Activated CD8-positive, alpha-beta memory T cell treated with anti-CD3 and anti-CD28 coated beads, Interleukin-2, amount 10 ng/mL, durations not matched to agents 7 days and 5 days (primary cell): ENCODE measurements at places on chromosomes 5 and 9. TPM values are rescaled to one million over a fixed set of nuclear protein-coding genes. Genes with fewer than 3 reads are reported as not detected.

DNA sequence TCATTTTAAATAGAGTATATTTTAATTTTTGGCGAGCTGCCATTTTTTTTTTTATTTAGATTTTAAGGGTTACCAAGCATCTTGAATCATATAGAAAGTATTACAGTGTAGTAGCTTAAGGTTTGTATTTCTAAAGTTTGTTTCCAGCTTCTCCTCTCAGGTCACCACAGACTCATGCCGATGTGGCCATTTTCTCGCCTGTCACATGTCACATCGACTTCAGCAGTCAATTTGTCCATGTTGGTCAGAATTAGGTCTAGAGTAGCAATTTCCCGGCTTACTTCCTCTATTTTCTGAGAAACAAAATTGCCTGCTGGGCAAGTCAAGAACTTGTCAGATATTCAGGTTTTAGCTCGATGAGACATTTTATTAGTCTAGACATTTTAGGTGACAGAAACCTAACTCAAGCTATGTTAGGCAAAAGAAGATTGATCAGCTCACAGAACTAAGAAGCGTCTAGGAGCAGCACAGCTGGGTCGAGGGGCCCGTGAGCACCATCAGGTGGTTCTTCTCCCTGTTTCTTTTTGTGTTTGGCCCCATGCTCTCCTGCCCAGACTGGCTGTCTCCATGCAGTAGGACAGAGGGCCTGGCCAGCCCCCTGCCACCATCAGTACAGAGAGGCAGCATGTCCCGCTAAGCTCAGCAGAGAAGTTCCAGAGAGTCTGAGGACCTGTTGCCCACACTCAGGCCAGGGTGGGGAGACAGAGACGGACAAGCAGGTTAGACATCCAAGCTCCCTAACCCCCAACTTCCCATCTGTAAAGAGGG is 48.4 kb upstream of the AFAP1L1 start:
- H3K4me3 ChIP-seq = no peak overlapping the region
- peaks cover 4% of the 10 kb centered on the region for H3K4me1 ChIP-seq
- H3K27me3 ChIP-seq = peaks cover 3% of the 10 kb centered on the region
- H3K27ac ChIP-seq = no peak overlapping the region
- no peak for DNase-seq
- H3K36me3 ChIP-seq = no peaks in the 10 kb centered on the region

DNA sequence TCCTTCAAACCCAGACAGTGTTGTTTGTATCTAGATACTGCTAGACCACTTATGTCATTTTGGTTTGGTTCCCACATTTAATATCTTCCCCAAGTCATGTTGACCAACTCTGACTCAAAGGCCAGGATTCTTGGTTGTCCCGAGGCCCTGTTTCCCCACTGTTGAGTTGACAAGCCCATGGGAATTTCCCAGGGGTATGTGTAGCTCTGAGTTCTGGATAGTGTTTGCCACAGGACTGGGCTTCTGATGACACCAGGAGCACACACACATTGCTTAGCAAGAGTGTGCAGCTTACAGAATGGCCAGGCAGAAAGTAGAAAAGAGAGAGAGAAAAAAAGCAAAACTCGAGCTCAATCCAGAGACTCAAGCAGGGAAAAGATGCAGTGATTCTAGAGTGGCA is 214.4 kb downstream of the NXNL2 start:
- no peak overlapping the region for H3K27ac ChIP-seq
- peaks cover 2% of the 10 kb centered on the region for H3K27me3 ChIP-seq
- no peak overlapping the region for H3K4me3 ChIP-seq
- no peaks in the 10 kb centered on the region for H3K36me3 ChIP-seq
- no peaks in the 10 kb centered on the region for H3K4me1 ChIP-seq

- H3K4me3 ChIP-seq = no peak overlapping the region
- H3K27ac ChIP-seq = no peak overlapping the region
- DNase-seq = no peak
These were observed 228.9 kb downstream of the FANCC start for GRCh38 chr9:95088421-95089161.

DNA sequence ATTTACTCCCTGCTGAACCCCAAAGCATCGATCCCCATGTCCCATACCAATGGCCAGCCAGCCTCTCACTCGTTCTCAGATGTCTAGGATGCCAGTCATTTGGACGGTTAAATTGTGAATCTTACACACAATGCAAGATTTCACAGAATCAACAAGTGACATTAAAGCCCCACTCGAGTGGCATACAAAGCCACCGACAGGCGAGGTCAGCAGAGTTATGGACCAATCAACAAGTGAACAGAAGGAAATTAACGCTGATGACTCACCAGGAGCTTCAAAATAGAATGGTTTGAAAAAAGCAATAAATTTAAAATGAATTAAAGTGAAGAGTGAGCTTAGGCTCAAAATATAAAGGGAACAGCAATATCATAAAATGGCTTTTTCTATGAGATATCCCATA is 8.2 kb upstream of the RUFY1 start:
- H3K27me3 ChIP-seq = no peaks in the 10 kb centered on the region
- H3K4me1 ChIP-seq = peaks cover 3% of the 10 kb centered on the region
- H3K27ac ChIP-seq = no peak overlapping the region
- peaks cover 2% of the 10 kb centered on the region for H3K36me3 ChIP-seq
- no peak for DNase-seq
- no peak overlapping the region for H3K4me3 ChIP-seq

GRCh38 chr9:78368236-78368635 is 71.3 kb downstream of the PSAT1 start:
- no peaks in the 10 kb centered on the region for H3K36me3 ChIP-seq
- H3K4me3 ChIP-seq = no peak overlapping the region
- H3K4me1 ChIP-seq = no peaks in the 10 kb centered on the region
- peaks cover 20% of the 10 kb centered on the region for H3K27me3 ChIP-seq

DNA sequence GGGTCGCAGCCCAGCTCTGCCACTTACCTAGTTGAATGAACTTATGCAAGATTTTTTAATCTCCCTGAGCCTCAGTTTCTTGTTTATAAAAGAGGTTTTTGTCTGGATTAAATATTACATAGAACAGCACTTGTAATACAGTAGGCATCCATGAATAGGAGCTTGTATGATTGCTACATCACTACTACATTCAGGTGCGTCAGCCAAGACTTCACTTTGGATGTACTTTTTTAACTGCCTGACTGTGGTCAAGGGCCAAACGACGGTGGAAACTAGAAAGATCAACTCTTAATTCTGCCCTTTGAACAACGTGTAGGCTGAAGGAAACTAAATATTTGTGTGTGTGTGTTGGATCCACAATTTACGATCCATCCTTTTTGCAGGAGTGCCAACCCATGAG is 172.8 kb downstream of the RFK start:
- H3K4me3 ChIP-seq = no peak overlapping the region
- no peak overlapping the region for H3K27ac ChIP-seq
- H3K27me3 ChIP-seq = no peaks in the 10 kb centered on the region
- H3K36me3 ChIP-seq = no peaks in the 10 kb centered on the region

DNA sequence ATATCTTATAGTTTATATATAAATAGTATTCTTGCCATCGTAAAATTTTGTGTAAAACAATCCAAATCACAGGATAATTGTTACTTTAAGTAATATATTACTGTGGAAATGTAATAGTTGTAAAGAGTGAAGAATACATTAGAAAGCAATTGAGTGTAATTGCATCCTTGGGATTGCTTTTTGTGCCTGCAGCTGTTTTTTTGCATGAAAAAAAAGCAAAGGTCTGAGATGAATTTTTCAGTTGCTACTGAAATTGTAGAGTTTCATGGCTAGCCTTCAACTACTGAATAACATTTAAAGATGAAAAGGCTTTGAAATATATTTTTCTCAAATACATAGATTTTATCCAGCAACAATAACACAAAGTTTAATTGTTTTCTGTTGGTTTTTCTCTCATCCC is 232.0 kb upstream of the FAM174A start:
- H3K27me3 ChIP-seq = no peaks in the 10 kb centered on the region
- no peak overlapping the region for H3K27ac ChIP-seq
- DNase-seq = no peak

GRCh38 chr9:100397529-100398266 is 29.2 kb upstream of the MSANTD3 start:
- H3K27ac ChIP-seq = no peak overlapping the region
- no peaks in the 10 kb centered on the region for H3K36me3 ChIP-seq
- no peak overlapping the region for H3K4me3 ChIP-seq
- no peaks in the 10 kb centered on the region for H3K27me3 ChIP-seq
- peaks cover 2% of the 10 kb centered on the region for H3K4me1 ChIP-seq

DNA sequence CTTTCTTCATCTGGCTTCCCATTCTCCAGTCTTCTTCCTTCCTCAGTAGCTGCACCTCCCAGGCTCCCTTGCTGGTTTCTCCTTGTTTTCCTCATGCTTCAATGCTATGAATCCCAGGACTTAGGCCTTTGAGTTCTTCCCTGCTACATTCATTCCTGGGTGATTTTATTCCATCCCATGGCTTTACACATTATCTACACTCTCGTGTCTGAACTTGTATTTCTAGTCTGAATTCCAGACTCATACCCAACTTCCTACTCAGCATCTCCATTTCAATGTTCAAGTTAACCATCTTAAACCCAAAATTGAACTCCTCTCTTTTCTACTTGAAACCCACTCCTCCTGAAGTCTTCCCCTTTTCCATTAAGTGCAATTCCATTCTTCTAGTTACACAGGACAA is 20.0 kb downstream of the SLC24A2 start:
- no peaks in the 10 kb centered on the region for H3K4me1 ChIP-seq
- no peak overlapping the region for H3K27ac ChIP-seq
- no peak for DNase-seq
- H3K27me3 ChIP-seq = peaks cover 5% of the 10 kb centered on the region

GRCh38 chr5:8598996-8599395 is 730.0 kb downstream of the MTRR start:
- H3K4me3 ChIP-seq = no peak overlapping the region
- no peaks in the 10 kb centered on the region for H3K27me3 ChIP-seq
- no peaks in the 10 kb centered on the region for H3K4me1 ChIP-seq
- H3K27ac ChIP-seq = no peak overlapping the region
- no peak for DNase-seq
- H3K36me3 ChIP-seq = no peaks in the 10 kb centered on the region

DNA sequence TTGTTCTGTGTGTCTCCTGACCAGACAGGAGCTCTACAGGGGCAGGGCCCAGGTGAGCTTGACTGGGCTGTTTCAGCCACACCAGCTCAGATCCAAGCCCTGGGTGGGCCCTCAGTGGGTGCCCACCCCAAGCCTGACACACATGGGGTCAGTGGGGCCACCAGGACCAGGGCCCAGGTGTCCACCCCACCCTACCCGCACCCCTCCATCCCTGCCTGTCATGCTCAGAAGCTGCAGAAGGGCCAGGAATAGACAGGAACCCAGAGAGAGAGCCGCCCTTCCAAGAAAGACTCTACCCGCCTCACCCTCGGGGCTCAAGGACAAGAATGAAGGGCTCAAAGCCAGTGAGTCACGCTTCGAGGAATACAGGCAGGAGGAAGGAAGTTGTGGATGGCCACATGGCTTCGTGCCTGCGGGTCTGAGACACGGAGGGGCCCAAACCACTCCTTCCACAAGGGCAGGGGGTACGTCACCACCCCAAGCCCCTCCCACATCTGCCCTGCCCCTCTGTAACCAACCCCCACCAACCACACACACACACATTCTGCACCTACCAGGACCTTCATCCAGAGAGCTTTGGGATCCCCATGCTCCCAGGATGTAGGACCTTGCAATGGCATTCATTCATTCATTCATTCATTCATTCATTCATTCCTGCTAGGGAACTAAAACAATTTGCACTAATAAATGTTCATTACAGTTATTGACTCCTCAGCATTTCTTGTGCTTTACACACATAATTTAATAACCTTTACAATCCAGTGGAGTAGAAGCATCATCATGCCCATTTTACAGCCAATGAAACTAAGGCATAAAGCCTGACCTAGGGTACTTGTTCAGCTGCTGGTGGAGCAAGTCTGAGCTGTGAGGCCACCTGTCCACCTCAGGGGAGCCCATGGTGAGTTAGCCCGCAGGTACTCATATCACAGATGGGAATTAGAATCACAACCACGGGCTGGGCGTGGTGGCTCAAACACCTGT is 55.9 kb upstream of the STXBP1 start:
- H3K27me3 ChIP-seq = no peaks in the 10 kb centered on the region
- peak; percentile 95 for DNase-seq
- H3K4me3 ChIP-seq = peak overlapping the region; percentile 56
- peak overlapping the region; percentile 93 for H3K27ac ChIP-seq
- peaks cover 5% of the 10 kb centered on the region for H3K36me3 ChIP-seq

- peak overlapping the region; percentile 65 for H3K27ac ChIP-seq
- H3K36me3 ChIP-seq = no peaks in the 10 kb centered on the region
- H3K4me3 ChIP-seq = no peak overlapping the region
- no peak for DNase-seq
These were observed 4.1 kb downstream of the SWI5 start for GRCh38 chr9:128280084-128280622.

DNA sequence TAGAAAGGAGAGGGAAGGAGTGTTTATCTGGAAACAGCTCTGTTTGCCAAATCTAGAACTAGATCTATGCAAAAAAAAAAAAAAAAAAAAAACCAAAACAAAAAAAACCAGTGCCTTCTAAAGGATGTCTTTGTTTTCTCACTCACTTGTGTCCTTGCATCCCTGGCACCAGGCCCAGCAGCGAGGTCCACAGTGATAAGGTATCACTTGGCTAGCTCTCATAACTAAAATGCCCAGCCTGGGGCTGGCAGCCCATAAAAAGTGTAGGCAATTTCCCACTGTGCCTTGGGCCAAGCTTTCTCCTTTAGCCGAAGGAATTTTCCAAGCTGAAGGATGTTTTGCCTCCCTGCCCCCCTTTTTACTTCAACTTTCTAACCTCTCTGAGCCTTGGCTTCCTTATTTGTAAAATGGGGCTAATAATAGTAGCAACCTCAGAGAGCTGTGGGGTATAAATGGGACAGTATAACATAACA is 20.8 kb downstream of the RGS3 start:
- no peaks in the 10 kb centered on the region for H3K36me3 ChIP-seq
- no peaks in the 10 kb centered on the region for H3K27me3 ChIP-seq
- no peak overlapping the region for H3K27ac ChIP-seq
- no peak overlapping the region for H3K4me3 ChIP-seq
- no peak for DNase-seq
- H3K4me1 ChIP-seq = peaks cover 7% of the 10 kb centered on the region

DNA sequence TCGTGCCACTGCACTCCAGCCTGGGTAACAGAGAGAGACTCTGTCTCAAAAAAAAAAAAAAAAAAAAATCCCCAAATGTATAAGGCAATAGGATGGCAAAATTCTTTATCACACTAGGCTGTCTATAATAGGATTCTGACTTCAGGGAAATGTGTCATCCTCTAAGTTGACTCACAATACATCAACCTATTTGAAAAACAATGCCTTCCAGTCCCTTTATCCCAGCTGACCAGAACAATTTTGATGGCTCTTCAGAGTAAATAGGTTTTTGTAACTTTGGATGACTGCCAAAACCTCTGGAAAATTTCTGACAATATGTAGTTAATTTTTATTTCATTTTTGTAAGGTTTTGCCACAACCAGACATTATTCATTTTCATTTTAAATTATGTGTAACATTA is 184.1 kb downstream of the CCDC192 start:
- H3K4me1 ChIP-seq = no peaks in the 10 kb centered on the region
- no peaks in the 10 kb centered on the region for H3K36me3 ChIP-seq
- no peak overlapping the region for H3K27ac ChIP-seq
- no peak for DNase-seq

Gene IGIP
- 3.4 TPM for total RNA-seq

Gene DNAH5
- total RNA-seq = not detected

Gene PCDHGC3
- not detected for total RNA-seq

Gene GFPT2
- 0.15 TPM for total RNA-seq

Gene ARHGEF39
- 14.5 TPM for total RNA-seq

Gene C5orf63
- 7.4 TPM for total RNA-seq

Gene SPATA9
- total RNA-seq = not detected

Gene ZNF618
- 0.79 TPM for total RNA-seq

Gene CCIN
- total RNA-seq = 0.15 TPM

Gene NIM1K
- total RNA-seq = 0.66 TPM

Gene GRIN1
- not detected for total RNA-seq

Gene DMRTA1
- not detected for total RNA-seq
